ENCODE measurements at places on chromosomes 12 and 14.

DNA sequence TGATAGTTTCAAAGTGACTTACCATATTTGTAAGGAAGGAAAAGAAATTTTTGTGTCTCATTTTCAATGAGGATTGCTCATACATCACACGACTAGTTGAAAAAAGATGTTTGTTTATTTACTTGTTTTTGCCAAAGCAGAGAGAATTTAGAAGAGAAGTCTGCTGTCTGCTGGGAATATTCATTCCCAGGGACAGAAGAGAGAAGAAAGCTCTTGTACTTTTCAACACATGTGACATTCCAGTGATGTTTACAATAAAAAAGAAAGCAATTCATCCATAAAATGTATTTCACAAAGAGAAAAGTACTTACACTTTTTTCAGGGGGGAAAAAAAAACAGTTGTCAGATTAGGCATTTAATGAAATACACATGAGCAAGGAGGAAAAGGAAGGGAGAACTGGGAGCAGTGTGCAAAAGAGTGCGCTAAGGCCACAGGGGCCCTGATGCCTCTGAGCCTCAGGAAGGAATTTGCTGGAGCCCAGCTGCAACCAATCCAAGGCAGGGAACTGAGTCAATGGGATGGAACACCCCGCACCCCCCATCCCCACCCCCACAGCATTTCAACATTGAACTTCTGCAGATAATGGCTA lies 115.0 kb downstream of the RPAP3 start:
- DNase-seq = no peak

- DNase-seq = no peak
Measured at GRCh38 chr14:74441113-74441512, 15.1 kb upstream of the SYNDIG1L start.

- no peak for DNase-seq
Measured at GRCh38 chr12:30988646-30989286, 62.2 kb downstream of the TSPAN11 start.

DNA sequence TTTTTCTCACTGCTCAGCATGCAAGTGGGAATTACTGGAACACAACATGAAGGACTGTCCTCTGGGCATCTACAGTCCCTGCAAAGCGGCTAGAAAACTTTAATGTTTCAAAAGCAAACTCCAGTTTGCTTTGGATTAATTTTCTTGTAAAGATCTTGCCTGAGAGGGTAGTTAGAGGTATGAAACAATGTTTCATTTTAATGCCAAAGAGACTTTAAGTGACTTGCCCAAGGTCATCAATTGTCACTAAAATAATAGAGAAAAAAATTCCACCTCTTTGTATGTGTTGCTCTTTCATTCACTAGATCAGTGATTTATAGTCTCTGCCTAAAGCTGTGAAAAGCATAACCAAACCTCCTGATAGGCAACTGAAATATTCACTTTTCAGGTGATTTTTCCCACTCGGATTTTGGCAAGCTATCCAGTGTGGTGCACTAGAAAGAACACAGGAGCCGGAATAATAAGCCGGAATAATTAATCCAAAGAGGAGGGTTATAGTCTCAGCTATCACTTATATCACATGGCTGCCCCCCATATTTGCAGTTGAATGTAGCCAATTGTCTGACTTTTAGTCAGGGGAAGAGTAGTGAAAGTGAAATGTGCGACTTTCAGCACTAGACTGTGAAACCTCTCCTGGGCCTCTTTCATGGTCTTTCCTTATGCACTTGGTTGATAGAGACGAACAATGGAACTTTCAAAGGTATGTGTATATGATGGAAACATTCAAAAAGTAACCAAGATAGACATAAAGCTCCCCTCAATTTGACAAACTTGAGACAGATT lies 107.7 kb downstream of the SLC6A15 start:
- DNase-seq = no peak

- no peak for DNase-seq
Measured at GRCh38 chr12:104850781-104851180, 107.3 kb downstream of the SLC41A2 start.

GRCh38 chr12:104672096-104672445 lies 215.3 kb downstream of the CHST11 start:
- DNase-seq = no peak

DNA sequence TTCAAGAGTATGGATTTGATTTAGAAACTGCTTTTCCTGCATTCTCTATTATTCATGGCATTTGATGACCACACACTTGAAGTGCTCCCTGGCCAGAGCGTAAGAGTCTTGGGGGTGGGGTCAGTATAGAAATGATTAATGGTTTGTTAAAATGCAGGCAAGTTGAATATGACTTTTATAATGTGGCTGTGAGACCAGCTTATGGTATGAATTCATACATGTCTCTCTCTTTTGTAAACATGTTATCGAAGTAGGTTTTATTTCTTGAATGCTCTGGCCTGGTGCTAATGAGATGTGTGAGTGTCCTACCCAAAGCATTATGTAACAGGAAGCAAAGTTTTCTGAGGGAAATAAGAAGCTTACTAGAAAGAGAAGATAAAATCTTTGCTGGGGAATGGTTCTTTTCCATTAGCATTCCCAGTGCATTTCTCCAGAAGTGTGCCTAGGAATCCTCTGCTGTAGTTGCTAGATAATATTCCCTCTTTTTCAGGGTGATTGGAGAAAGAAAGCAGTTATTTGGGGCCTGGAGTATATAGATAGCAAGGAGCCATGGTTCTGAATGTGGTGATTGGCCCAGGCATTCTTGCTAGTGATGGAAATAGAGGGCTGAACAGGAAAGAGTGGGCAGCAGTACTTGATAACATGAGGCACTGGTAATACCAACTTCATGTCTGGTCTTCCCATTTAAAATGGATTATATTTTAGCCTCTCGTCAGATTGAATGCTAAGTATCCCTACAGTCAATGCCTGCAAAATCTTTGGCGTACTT lies 289.7 kb downstream of the RAD51B start:
- DNase-seq = no peak

DNA sequence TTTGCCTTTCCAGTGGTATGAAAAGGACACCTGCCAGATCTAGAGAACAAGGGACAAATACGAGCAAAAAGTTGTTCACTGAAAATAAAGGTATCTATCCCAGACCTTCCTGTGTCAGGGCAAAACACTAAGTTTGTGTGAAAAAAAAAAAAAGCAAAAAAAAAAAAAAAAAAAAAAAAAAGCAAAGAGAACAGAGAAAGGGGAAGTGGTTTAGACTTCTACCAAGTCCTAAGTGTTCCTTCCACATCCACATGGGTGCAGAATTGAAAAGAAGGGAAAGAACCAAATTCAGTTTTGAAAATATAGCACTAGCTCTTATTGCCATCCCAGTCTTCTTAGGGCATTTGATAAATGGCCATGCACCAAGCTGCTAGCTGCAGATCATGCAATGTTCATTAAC lies 41.7 kb downstream of the ZCRB1 start:
- no peak for DNase-seq

- DNase-seq = no peak
Measured at GRCh38 chr14:74550071-74550470, 56.5 kb downstream of the ISCA2 start.

DNA sequence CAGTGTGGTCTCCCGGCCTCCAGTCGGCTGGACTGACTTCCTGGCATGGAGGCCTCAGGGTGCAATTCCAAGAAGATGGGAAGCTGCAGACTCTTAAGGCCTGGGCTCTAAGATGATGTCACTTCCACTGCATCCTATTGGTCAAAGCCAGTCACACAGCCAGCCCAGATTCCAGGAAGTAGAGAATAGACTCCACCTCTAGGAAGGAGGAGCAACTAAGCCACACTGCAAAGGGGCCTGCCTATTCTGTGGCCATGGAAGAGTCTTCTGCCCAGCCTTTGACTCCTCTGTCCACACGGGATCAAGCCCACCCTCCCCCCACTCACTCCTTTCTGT lies 103.9 kb upstream of the RFLNA start:
- no peak for DNase-seq

GRCh38 chr14:89165189-89166181 lies 251.5 kb downstream of the FOXN3 start:
- DNase-seq = no peak

GRCh38 chr12:50545786-50546185 lies 41.0 kb downstream of the DIP2B start:
- no peak for DNase-seq

DNA sequence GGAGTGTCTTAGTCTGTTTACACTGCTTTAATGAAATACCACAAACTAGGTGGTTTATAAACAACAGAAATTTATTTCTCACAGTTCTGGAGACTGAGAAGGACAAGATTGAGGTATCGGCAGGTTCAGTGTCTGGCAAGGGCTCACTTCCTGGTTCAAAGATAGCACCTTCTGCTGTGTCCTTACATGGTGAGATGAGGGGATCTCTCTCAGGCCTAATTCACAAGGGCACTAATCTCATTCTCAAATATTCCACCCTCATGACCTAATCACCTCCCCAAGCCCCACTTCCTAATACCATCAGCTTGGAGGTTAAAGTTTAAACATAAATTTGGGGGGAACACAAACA lies 35.0 kb upstream of the PLEK2 start:
- no peak for DNase-seq

DNA sequence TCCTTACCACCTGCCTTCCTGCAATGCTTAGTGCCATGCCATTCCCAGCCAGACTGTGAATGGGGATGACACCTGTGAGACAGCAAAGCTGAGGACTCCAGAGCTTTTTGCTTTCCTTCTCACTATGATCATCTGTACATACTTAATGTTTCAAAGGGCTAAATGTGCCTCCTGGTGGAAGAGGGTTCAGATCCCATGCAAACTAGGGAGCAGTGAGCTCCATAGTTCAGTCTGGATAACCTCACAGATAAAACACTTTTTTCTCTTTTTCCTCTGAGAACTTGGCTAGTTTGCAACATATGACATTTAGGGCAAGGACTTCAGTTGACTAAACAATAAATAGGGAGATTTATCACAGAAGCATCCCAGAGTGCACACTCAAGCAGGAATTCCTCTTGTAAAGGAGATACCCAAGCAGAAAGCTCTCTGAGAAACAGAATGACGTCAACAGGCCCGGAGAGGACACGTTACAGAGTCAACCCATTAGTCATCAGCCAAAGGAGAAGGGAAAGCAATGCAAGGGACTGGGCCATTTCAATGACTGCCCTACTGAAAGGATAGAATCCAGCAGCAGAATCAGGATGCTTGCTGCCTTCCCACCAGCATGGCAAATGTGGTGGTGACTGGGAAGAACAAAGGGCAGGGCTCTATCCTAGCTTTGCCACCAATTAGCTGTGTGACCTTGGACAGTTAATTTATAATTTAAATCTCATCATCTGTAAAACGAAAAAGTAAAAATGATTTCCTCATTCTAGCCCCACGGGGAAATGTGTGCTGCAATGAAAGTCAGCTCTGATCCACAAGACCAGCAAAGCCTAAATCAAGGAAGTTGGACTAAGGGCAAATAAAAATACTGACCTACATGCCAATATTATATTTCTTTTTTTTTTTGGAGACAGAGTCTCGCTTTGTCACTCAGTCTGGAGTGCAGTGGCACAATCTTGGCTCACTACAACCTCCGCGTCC lies 80.8 kb upstream of the ACTN1 start:
- DNase-seq = peak; percentile 78

GRCh38 chr12:130975116-130975515 lies 21.4 kb downstream of the ADGRD1 start:
- no peak for DNase-seq

DNA sequence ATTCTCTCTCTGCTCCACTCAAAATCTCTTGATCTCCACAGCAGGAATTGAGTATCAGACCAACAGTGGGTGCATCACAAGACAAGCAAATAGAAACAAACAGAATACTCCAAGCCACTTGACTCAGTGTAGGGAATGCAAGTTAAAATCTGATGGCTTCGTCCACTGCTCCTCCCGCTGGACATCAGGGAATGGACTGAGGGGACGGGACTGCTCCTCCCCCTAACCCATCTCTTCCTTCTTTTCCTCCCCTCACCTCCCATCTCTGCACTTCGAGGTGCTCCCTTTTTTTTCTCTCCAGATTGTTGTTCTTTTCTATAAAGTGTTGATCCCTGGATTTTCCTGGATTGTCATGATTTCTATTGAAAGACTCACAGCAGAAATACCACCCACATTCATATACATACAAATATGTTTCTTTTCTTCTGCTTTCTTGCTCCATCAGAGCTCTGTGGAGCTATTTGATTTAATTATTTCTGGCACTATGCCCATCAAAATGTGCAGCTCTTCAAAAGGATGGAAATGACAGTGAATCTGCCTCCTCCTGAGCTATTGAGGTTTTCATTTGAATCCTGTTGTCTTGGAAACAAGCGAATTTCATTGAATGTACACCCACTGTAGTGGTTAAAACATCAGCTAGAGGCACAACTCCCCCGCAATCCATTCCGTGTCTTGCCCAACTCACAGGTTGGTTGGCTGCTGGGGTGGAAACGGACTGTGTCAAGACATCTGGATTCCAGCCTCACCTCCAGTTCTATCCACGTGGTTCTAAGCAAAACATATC lies 199.7 kb downstream of the SPTSSA start:
- DNase-seq = no peak

DNA sequence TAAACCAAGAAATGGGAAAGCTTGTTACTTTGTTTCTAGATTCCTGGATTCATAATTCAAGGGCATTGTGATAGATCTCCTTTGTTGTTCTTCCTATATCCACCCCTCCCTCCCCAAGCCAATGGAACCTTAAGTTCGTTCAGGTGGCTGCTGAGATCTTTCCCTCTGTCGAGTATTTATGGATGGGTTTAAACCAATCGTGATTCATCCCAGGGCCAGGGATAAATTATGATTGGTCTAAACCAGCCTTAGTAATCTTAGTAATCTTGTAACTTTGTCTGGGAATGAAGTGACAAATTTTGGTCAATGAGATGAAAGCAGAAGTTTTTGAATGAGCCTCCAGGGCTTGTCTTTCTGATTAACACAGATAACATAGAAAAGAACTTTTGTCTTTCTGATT lies 56.1 kb upstream of the PCED1B start:
- DNase-seq = no peak

DNA sequence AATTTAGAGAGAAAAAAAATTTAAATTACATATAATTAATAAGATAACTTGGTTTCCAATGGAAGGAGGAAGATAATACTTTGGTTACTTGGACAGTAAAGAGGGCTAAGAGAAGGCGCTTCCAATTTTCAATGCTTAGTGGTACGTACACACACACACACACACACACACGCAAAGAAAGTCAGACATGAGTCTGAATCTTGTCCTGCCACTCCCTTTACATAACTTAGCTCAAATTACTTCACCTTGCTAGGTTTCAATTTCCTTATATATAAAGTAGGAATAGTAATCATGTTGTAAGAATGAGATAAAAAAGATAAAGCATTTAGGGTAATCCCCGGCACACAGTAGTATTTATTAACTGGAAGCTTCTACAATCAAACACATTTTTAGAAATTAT lies 39.7 kb upstream of the VCPKMT start:
- DNase-seq = no peak

All from HS-27A (cell line).